ENCODE measurements at places on chromosomes 16 and 17. TPM values are rescaled to one million over a fixed set of nuclear protein-coding genes. Genes with fewer than 3 reads are reported as not detected.

- no peak for DNase-seq
These were observed 38.0 kb downstream of the SLC5A11 start for GRCh38 chr16:24883714-24884151.

DNA sequence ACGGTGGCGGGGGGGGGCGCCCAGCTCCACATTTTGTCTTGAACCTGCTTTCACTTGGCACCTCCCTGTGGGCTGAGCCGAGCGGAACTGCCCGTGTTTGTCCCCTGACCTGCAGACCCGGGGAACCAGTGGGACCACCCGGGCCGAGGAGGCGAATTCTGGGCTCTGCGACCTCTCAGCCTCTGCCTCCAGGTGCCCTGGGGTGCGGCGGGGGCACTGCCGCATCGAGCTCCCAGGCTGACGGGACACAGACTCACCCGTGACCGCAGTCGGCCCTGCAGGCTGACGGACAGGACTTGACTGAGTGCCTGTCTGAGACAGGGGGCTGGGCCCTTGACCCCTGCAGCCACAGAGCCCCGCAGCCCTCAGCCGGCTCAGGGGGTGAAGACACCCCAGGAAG lies 11.1 kb upstream of the C1QTNF8 start:
- no peak for DNase-seq

DNA sequence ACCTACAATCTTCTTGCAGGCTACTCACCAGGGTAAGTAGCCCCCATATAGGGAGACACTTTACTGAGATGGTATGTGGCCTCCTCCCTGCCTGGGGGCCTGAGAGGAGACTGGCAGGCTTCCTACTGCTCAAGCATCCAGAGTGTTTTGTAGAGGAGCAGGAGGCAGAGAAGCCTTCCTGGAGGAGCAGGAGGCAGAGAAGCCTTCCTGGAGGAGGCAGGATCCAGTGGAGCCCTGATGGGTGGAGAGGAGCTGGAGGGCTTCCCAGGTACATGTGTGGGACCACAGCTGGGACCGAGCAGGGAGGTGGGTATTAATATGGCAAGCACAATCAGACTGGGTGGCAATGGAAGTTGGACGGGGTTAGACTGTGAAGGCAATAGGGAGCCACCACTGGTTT lies 2.1 kb upstream of the ADGRG5 start:
- DNase-seq, result no peak

DNA sequence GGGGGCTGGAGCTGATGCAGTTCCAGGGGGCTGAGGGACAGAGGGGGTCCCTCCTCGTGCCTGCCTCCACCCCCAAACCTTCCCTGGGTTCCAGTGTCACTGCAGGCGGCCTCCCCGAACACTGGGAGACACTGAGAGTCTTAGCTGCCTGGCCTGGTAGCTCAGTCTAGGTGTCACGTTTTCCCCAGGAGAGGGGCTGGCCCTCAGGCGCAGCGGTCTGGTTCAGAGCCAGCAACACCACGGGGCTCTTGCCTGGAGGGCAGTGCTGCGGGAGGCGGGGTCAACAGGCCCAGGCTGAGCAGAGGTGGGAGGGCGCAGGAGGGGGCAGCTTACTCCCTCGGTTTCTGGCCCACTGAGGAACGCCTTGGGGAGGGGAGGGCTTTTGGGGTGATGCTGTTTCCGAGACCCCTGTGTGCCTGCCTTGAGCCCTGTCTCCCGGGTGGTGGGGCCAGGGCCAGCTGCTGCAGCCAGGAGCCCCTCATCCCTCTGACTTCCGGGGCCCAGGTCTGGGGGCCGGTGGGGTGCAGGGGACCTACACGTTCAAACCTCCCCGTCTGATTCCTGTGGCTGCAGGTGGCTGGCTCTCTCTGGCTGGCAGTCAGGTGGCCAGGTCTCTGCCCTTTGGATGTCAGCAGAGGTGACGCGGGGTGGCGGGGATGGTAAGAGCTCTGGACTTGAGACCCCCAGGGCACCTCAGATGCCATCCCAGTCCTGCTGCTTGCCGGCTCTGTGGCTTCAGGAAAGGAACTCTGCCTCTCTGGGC lies 89.3 kb upstream of the GSE1 start:
- DNase-seq, result peak; percentile 85

DNA sequence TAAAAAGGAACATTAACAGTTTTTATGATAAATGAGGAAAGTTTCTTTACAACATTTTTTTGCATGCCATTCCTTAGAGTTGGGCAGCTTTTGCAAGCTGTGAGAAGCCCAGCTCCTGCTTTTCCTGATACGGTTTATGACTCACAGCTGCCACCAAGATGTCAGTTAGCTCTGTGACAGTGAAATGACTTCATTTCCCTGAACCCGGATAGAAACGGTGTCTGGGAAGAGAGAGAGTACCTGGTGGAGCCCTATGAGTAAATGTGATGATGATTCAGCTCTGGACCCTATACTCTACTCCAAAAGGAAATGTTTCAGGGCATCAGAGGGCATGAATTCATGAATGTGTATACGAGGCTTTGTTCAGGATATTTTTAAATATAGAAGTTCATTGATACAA lies 366.3 kb upstream of the HSBP1 start:
- DNase-seq, result no peak

Gene DNAH17
- 0.32 TPM for total RNA-seq

Gene RSL1D1
- 216 TPM for total RNA-seq
